ENCODE measurements at places on chromosomes 2 and 18. TPM values are rescaled to one million over a fixed set of nuclear protein-coding genes. Genes with fewer than 3 reads are reported as not detected.

Gene UXS1
- 30.3 TPM for total RNA-seq

Gene ERBB4
- 0.33 TPM for total RNA-seq

Gene ABCG8
- total RNA-seq: not detected

Gene RAB11FIP5
- 23.5 TPM for total RNA-seq

Gene FAP
- 24.8 TPM for total RNA-seq

- no peak for DNase-seq
Measured at GRCh38 chr2:218748741-218749441, 33.1 kb upstream of the CYP27A1 start.

DNA sequence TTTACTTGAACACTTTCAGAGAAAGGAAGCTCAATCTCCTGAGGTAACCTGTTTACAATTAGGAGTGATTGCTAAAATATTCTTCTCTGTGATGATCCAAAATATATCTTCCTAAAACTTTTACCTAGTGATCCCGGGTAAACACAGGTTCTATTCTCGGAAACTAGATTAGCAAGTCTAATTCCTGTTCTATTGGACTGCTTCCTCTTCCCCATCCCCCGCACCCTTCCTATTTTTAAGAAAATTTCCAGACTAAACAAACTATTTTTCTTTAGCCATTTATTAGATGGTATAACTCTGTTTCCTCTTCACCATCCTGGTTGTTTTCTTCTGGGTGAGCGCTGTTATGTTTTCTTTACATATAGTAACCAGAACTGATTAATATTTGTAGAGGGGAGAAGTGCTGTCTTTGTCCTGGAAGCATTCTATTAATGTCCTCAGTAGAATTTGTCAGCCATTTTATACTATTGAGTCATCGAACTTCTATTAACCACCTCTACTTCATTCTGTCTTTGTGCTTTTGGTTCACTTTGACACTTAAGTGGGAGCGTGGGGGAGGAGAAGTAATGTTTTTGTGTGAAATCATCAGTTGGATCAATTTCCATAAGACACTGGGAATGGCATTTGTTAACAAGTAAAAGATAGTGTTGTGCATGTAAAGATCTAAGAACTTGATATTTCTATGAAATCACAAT, 31.8 kb downstream of the CREB1 start:
- DNase-seq: no peak

- no peak for DNase-seq
Measured at GRCh38 chr2:234444893-234445292, 52.0 kb downstream of the ARL4C start.

Data from sigmoid colon (tissue), 7 donors.